Activated CD4-positive, alpha-beta T cell treated with anti-CD3 and anti-CD28 coated beads, Interleukin-2, amount 10 ng/mL, durations not matched to agents 24 days and 14 days (primary cell): ENCODE measurements at places on chromosomes 4 and X. TPM values are rescaled to one million over a fixed set of nuclear protein-coding genes. Genes with fewer than 3 reads are reported as not detected.

DNA sequence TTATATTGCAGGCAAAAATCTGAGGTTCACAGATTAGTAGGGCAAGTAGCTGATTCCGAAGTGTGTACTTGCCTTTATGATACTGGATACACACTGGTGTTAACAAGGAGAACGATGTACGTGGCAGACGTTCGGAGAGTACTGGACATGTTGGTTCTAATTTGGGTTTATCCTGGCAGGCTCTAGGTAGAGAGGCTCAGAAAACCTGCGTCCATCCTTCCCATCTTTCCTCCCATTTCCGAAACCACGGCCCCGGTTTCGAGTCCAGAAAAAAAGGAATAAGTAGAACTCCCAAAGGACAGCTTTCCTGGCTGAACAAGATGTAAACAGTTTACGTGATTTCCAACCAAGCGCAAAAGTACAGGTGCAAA is 351 bp upstream of the SLC30A9 start:
- DNase-seq: no peak
- peak overlapping the region; percentile 94 for H3K27ac ChIP-seq
- peak overlapping the region; percentile 99 for H3K4me3 ChIP-seq
- H3K36me3 ChIP-seq: peaks cover 5% of the 10 kb centered on the region

DCAF8L2 gene
- total RNA-seq: not detected in 2 replicates

DNA sequence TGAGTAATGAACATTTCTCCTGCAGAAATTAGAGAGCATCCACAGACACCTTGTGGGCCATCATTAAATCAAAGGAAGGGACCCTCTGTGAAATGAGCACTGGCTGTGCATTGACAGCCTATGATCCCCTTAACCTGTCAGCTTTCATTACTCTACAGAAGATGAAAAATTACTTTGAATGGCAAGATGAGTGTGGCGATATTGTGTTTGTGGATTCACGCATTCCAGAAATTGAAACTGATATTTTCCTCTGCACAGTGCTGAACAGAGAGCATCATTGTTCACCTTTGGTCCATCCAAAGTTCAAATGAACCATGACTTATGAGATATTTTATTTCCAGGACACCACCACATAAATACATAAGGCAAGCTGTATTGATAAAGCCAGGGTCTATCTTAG is 374.8 kb upstream of the ANXA10 start:
- no peaks in the 10 kb centered on the region for H3K36me3 ChIP-seq
- no peaks in the 10 kb centered on the region for H3K4me1 ChIP-seq
- no peak overlapping the region for H3K4me3 ChIP-seq

- H3K36me3 ChIP-seq: no peaks in the 10 kb centered on the region
- no peak for DNase-seq
- H3K4me1 ChIP-seq: no peaks in the 10 kb centered on the region
- no peak overlapping the region for H3K27ac ChIP-seq
- H3K27me3 ChIP-seq: no peaks in the 10 kb centered on the region
These were observed 576.9 kb upstream of the PCDH10 start for GRCh38 chr4:132572210-132572609.

GRCh38 chrX:40688929-40689328 is 41.6 kb upstream of the CXorf38 start:
- H3K27ac ChIP-seq: no peak overlapping the region
- peaks cover 3% of the 10 kb centered on the region for H3K4me1 ChIP-seq
- H3K27me3 ChIP-seq: no peaks in the 10 kb centered on the region
- no peak overlapping the region for H3K4me3 ChIP-seq
- H3K36me3 ChIP-seq: peaks cover 44% of the 10 kb centered on the region
- no peak for DNase-seq

- H3K4me1 ChIP-seq: peaks cover 3% of the 10 kb centered on the region
- no peaks in the 10 kb centered on the region for H3K27me3 ChIP-seq
- H3K4me3 ChIP-seq: no peak overlapping the region
These were observed 167.0 kb upstream of the CPEB2 start for GRCh38 chr4:14835288-14835687.
